ENCODE measurements at places on chromosomes 7 and 10. TPM values are rescaled to one million over a fixed set of nuclear protein-coding genes. Genes with fewer than 3 reads are reported as not detected.

DNA sequence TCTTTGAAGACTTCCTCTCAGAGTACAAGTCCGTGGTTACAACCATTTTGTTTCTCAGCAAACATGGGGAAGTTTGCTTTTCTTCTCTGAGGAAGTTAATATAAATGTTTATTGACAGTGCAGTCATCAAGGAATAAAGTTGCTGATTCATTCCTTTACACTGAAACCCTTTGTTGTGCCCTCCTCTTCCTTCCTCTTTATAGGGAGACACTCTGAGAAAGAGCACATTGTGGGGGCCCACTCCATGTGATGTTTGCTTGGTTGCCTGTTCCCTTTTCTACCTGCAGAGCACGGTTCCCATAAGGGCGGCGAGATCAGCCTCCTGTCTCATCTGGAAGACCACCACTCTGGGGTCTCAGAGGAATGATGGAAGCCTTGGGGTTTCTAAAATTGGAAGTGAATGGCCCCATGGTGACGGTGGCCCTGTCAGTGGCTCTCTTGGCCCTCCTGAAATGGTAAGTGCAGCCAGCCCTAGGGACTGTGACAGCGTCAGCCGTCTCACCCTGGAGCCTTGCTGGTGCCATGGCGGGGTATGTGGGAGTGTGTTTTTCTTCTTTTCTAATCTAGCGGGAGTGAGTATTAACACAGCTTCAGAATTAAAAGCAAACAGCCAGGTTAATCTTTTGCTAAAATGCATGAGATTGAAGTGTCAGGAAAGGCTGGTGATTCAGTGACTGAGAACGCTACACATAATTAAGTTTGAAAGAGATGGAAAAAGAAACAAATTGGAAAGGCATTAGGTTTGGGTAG is at the start of gene TBXAS1:
Gene TBXAS1 (plus strand): TSS at position 240 of the 750 bp plus-strand sequence. CDS start 127 bp downstream, at position 367.
- no peak for DNase-seq

DNA sequence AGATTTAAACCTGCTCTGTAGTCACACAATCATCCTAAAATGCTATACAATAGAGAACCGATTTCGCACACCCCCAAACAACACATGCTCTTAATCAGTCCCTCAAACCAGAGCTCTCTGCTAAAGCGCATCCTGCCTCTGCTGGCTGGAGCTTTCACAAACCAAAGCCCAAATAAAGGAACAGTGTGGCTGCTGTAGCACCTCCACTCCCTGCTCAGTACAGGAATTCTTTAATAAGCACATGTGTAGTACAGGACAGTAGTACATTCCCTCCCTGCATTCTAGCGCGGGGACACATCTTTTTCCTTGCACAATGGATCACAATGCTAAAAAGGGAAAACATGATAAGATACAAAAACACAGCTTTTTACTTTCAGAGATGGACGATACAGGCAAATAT is 684.6 kb downstream of the MAGI2 start:
- no peak for DNase-seq

DNA sequence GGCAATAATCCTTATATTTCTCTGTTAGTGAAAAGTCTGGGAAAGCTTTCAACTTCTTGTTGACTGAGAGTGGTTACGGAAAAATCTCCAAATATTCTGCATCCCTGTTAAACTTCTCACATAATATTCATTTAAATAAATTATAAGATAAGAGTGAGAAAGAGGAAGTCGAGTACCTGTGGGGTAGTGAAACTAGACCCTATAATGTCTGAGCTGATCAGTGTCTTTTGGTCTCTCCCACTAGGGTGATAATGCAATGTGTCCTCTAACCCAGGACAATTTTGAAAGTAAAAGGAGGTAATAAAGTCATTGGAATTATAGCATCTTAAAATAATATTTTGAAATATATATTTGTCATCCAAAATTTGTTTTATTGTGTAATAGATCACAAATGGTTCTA is 2.1 kb upstream of the AGR3 start:
- DNase-seq: no peak

DNA sequence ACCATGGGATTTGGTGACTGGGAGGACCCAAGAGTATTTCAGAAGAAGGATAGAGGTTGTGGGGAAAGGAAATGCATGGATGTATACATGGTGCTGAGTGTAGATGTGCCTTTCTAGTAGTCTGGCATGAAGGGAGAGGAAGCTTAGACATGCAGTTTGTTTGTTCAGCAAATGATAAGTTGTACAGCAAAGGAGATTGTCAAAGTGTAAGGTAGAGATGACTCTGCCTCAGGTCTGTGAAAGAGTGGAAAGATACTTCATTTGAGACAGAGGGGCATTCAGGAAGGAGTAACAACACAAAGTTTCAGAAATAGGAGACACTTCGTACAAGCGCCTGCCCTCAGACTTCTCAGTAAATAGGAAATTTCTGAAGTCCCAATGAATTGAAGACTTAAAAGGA is 152.3 kb downstream of the CELF2 start:
- no peak for DNase-seq

RHOBTB1 gene
- total RNA-seq: 23.6 TPM

EPC1 gene
- total RNA-seq: 22.5 TPM

All from SJCRH30 (cell line).